Urinary bladder (tissue), 4 donors: ENCODE measurements at places on chromosomes 6 and 20.

- DNase-seq, result no peak
Measured at GRCh38 chr6:125950293-125950692, 6.3 kb upstream of the HINT3 start.

DNA sequence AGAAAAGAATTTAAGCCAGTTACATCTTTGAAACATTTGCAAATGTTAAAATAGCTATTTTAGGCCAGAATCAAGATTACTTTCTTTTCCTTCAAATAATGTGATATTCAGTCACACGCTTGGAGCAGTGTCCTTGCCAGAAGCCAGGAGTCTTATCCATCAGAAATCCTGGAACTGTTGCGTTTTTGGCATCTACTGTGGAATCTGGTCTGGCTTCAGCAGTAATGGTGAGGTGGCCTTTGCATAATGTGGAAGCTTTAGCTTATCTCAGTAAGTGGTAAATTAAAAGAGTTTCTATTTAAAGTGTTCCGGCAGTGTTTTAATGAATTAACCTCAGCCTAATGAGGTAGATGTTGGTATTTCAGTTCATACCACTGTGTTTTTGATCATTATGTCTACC lies 97.6 kb downstream of the FIG4 start:
- no peak for DNase-seq

DNA sequence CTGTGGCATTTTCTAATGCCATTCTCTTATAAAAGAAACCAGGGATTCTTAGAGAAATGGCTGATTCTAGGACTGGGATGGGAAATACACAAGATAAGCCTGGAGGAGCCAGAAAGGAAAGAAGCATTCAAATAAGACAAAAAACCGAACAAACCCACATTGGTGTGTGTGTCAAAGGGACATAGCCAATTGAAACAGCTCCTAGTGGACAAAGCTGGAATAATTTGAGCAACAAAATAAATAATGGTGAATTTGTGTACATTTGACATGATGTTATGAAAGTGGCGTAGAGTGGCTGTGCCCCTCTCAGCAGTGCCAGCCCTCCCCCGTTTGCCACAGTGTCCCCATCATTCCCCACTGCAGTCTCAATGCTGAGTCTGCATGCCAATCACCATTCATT lies 55.5 kb downstream of the B3GAT2 start:
- DNase-seq, result no peak

DNA sequence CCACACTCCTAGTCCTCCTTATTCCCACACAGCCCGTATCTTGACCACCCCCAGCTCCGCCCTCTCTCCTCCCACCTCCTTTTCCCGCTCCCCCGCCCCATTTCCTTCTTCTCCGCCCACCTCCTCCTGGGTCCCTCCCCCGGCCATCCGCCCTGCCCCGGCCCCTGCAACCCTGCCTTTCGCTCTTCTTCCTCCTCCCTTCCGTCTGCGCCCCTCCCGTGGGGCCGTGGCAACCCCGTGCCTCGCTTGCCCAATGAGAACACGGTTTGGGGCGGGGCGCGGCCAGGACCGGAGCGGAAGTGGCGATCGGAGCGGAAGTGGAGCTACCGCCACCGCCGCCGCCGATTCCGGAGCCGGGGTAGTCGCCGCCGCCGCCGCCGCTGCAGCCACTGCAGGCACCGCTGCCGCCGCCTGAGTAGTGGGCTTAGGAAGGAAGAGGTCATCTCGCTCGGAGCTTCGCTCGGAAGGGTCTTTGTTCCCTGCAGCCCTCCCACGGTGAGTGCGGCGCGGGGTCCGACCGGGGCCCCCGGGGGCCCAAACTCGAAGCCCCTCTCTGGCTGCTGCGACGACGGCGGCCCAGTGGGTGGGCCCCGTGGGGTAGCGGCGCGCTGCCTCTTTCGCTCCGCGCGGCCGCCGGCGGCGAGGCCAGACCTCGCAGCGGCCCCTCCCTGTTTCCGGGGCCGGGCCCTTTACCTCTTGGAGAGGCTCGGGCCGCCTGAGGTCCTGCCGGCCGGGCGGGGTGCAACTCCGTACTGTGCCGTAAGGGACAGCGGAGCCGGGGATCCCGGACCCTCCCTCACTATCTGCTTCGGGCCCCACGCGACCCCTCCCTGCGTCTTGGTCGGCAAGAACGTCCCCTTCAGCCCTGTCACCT lies at the start of gene YWHAB:
Gene YWHAB (plus strand): TSS at position 314 of the 874 bp plus-strand sequence. CDS start 15,829 bp downstream, outside the sequence.
- DNase-seq, result peak; percentile 94

- no peak for DNase-seq
Measured at GRCh38 chr6:29631860-29632731, 887 bp downstream of the GABBR1 start.

DNA sequence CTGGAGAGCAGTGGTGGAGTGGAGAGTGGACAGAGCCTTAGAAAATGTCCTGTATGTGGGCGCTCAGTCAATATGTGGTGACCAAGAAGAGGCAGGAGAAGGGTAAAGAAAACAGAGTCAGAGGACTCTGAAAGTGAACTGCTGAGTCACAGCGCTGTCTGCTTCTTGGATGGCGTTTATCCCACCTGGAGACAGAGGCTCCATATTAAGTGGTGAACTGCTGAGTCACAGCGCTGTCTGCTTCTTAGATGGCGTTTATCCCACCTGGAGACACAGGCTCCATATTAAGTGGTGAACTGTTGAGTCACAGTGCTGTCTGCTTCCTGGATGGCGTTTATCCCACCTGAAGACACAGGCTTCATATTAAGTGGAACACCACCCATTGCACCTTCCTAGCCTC lies 119.3 kb upstream of the RALGAPA2 start:
- no peak for DNase-seq

- DNase-seq, result peak; percentile 51
Measured at GRCh38 chr6:32816746-32817204, at the start of gene HLA-DOB. HLA-DOB (minus strand) TSS chr6:32817002; CDS start chr6:32816951, 51 bp downstream.

DNA sequence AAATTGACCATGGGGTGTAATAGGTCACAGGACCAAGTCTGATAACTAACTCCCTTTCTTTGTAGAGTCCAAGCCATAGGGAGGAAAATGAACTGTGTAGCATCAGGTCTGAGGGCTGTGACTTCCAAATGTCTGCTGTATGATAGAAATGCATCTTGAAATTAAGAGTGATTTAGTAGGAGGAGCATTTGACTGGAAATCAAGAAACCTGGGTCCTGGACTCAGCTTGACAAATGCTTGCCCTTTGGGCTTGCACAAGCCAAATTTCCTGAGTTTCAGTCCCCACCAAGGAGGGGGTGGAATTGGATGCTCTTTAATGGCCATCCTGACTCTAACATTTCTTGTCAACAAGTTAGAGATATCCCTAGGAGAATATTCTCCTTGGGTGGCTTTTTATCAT lies 187.0 kb downstream of the PDE7B start:
- DNase-seq, result no peak

- no peak for DNase-seq
Measured at GRCh38 chr6:159631886-159632285, 61.2 kb downstream of the SOD2 start.

DNA sequence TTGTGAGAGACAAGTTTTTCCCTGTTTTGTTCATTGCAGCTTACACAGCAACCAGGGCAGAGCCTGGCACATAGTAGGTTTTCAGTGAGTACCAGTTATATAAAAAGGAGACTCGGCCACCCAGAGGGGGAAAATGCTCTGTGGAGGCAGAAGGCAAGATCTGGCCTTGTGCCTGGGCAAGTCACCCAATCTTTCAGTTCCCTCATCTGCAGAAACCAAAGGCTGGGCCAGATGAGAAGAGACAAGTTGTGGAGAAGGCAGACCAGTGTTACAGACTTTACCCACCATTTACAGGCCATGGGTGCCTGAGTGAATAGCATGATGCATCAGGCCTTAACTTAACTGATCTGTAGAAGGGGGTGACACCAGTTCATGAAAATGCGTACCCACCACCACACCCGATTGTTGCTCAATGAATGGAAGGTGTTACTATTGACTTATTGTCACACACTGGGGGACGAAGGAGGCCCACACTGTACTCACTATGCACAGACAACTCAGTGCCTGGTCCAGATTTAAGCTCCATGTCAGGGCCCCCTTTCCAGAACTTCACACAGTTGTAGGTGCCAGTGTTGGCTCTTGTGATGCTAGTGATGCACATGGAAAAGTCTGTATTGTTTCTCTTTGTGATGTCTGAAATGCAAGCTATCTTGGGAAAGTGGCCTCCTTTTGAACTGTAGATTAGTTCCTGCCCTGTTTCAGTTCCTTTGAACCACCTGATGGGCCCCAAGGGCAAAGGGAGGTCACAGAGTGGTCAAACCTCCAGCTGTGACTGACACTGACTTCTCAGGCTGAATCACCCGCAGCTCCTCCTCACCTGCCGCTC lies 64.3 kb upstream of the SIRPG start:
- DNase-seq, result no peak

DNA sequence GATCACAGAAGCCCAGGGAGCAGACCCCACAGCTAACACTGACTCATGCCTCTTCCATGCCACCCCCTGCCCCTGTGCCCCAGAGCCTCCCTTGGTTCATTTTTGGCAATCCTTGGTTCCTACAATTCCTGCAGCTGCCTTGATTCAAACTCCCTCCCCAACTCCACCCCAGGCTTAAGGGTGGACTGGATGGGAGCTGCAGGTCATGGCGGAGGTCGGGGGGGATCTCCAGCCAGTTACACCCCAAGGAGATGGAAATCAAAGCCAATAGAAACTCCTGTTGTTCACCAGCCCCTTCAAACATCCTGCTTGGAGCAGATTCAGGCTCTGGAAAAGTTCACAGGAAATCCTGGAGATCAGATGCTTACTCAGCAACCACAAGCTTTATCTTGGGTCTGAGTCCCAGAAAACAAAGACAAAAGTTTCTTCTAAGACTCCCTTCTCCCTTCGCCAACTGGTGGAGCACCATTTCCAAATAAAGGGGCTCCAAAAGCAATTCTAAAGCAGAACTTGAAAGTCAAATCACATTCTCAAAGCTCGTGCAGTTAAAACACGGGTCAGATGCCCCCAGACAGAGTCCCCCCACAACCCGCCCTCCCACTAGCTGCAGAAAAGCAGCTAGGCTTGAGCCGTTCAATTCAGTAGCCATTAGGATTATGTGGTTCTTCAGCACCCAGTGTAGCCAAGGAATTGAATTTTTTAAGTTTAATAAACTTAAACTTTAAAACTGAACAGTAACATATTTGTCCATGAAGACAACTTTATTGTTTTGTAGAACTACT lies 149.5 kb downstream of the ANKRD60 start:
- DNase-seq, result no peak

GRCh38 chr6:148438632-148439031 lies 96.0 kb downstream of the SASH1 start:
- DNase-seq, result no peak

GRCh38 chr6:163941624-163941976 lies 527.1 kb downstream of the QKI start:
- DNase-seq, result no peak

- DNase-seq, result no peak
Measured at GRCh38 chr6:73537677-73538076, 16.8 kb upstream of the EEF1A1 start.

DNA sequence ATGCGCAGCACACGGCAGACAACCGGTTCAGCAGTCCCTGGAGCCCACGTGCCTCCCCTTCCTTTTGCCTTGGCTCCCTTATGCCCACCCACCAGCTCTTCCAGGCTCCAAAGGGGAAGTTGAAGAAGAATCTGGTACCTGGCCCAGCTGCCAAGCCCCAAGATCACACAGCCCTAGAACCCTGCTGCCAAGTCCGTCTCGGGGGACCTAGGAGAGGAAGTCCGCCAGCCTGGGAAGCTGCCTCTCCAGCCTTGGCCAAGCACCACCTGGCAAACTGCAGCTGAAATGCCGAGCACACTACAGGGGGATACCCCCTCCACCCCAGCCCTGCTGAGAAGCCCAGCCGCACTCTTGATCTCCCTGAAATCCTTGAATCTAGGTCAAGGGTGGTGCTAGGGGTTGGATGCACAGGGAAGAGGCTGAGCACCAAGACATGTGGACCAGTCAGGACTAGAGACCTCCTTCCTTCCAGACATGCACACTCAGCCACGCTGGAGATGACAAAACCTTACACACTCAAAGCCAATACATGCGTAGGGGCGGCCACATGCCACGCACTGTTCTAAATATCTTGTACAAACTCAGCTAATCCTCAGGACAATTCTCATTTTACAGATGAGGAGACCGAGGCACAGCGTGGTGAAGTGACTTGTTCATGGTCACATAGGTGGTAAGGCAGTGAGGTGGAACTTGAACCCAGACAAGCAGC lies 124.1 kb downstream of the PREX1 start:
- DNase-seq, result no peak

GRCh38 chr6:88840796-88841539 lies 122.5 kb downstream of the RNGTT start:
- DNase-seq, result no peak

GRCh38 chr6:155656024-155656423 lies 200.4 kb upstream of the NOX3 start:
- no peak for DNase-seq

DNA sequence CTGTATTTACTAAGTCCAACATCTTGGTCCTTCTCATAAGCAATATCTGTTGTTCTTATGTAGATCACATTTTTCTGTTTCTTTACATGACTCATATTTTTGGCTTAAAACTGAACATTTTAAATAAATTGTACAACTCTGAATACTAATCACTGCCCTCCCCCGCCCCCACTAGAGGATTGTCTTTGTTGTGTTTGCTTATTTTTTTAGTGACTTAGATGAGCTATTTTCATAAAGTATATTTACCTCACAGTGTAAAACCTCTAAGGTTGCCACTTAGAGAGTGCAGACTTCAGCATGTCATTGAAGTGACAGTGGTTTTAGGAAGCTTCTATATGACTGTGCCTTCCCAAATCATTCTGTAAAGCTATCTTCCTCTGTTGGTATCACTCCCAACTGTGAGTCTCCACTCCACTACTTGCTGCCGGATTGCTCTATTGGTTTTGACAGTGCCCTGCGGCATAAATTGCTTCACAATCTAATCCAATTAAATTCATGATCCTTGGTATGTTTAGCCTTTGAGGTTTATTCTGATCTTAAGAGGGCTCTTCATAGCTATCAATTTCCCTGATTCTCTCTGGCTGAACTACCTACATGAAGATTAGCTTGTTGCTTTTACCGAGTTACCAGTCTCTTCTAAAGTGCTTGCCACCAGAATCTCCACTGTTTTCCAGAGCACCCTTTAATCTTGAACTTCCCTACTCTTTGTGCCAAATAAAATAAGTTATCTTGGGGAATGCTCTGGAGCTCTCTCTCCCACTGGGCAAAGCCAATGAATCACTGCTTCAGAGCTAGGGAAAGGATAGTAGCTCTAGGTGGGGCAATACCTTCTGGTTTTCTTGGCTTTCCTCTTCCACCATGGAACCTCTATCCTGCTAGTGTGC lies 33.0 kb downstream of the SPTLC3 start:
- no peak for DNase-seq
